ENCODE measurements at places on chromosomes 6 and 20.
A peak's percentile ranks its signal among the peaks of the same experiment; 100 is the strongest.

GRCh38 chr20:62791301-62792181 is 4.7 kb upstream of the MRGBP start:
- peak; percentile 83 for DNase-seq

- no peak for DNase-seq
These were observed 9.1 kb downstream of the PRND start for GRCh38 chr20:4730780-4731179.

- DNase-seq: no peak
These were observed 214.5 kb downstream of the BCKDHB start for GRCh38 chr6:80321011-80321410.

DNA sequence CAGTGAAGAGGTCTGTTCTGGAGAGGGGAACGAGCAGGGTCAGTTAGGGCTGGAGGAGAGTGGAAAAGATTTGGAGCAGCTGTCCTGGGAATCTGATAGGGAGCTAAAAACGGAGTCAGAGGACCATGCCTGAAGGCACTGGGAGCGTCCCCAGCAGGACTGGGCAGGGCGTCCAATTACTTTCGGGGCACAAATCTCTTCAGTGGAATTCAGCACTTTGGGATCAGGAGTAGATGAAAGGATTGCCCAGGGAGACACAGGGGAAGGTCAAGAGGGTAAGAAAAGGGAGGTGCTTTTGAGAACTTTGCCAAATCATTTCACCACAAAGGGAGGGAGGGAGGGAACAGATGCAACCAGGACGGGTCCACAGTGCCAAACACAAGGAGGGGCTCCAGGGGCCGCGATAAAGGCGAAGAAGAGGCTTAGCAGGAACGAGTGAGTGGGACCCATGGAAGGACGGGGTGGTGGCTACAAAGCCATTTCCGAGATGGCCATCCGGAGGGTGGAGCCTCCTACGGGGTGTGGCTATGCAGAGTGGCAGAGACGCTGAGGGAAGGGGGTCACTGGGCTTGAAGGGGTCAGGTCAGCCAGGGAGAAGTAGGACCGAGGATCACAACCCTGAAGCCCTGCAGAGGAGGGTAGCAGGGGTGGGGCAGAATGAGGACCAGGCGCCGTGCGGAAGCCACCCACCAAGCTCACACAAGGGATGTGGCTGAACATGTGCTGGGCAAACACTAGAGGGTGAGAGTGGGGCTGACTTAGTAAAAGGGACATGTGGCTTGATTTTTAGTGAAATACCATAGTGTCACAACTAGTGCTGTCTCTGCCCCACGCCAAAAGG is 180.0 kb upstream of the RREB1 start:
- DNase-seq: no peak

- no peak for DNase-seq
These were observed 12.9 kb upstream of the CCN6 start for GRCh38 chr6:112040956-112041355.

- DNase-seq: no peak
These were observed 56.3 kb upstream of the TULP1 start for GRCh38 chr6:35569011-35569461.

DNA sequence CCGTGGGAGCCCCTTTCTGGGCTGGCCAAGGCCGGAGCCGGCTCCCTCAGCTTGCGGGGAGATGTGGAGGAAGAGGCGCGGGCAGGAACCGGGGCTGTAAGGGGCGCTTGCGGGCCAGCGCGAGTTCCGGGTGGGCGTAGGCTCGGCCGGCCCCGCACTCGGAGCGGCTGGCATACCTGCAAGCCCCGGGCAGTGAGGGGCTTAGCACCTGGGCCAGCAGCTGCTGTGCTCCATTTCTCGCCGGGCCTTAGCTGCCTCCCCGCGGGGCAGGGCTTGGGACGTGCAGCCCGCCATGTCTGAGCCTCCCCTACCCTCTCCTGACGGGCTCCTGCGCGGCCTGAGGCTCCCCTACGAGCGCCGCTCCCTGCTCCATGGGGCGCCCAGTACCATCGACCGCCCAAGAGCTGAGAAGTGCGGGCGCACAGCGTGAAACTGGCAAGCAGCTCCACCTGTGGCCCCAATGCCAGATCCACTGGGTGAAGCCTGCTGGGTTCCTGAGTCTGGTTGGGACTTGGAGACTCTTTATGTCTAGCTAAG is 82.8 kb upstream of the E2F3 start:
- no peak for DNase-seq

GRCh38 chr20:48025051-48025515 is 239.8 kb upstream of the SULF2 start:
- DNase-seq: no peak

DNA sequence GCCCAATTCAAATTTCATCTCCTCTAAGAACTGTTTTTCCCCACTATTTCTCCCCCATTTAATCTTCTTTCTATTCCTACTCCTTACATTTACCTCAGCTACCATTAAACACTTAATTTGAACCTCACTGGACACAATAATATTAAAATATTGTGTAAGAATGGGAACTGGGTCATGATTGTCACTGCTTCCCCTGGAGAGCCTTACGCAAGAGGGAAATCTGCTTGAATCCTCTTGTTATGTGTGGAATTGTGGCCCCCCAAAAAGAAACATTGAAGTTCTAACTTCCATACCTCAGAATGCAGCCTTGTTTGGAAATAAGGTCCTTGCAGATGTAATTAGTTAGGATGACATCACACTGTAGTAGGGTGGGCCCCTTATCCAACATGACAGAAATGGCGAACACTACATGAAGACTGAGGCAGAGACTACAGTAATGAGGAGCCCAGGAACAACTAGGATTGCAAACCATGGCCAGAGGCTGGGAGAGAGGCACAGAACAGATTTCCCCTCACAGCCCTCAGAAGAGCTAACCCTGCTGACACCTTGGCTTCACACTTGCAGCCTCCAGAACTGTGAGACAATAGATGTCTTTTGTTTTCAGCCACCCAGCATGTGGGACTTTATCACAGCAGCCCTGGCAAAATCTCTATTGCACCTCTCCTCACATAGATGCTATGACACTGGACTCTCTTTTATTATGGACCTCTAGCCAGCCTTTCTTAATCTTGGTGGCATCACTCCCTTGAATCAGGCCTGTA is 29.9 kb downstream of the HIVEP2 start:
- DNase-seq: no peak

- DNase-seq: no peak
These were observed 100.3 kb downstream of the GJA1 start for GRCh38 chr6:121535777-121536176.

DNA sequence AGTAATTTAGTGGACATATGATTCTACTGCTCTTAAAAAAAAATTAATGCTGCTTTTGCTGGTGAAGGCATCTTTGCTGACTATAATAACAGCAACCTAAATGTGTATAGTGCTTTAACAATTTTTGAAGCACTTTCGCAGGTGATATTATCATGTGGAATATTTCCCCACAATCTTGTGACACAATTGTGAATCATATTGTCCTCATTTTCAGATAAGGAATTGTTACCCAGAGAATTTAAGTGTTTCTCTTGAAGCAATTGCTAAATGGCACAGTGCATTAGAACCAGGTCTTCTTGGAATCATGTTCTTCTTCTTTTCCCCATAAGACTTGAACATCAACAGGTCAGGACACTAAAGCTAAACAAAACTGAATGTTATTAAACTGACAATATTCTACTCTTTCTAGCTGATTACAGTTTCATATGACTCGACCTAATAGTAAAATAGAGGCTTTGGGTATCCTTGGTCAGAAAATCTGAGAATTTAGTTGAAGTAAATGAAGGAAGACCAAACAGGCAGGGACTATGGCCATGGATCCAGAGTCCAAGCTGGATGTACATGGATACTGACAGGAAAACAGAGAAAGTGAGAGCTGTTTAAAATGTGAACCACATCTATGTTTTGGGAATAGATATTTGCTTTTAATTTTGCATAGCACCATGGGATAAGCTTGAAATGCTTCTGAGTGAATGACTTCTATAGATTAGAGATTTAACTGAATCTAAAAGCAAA is 121.8 kb upstream of the SLC35B3 start:
- no peak for DNase-seq

GRCh38 chr20:36298795-36299339 is 7.3 kb upstream of the DLGAP4 start:
- no peak for DNase-seq

DNA sequence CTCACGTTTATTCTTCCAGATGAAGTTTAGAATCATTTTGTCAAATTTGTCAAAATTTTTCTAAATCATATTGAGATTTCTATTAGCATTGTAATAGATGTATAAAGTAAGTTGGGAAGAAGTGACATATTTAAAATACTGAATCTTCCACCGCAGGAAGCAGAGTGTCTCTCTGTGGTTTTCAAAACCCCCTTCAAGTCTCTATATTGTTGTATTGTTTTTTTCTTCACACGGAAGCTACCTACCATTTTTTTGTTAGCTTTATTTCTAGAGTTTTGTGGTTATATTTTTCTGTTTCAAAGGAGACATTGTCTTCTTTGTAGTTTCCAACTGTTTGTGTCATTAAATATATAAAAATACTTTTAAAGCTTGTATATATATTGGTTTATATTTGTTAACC is 188.6 kb downstream of the ZDHHC14 start:
- DNase-seq: no peak

DNA sequence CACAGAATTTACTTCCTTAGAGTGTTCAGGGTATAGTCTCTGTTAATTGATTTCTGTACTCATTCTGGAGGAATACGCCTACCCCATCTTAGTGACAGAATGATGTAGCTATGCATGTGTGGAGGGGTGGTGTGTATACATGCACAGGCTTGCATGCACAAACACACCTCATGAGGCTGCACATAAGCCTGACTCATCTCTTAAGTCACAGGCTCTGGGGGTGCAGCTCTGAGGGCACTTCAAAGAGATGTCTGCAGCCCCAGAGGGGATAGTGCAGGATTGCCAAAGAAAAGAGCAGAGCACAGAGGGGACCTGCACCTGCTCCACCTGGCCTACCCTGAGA is 24.6 kb downstream of the TBX18 start:
- DNase-seq: no peak

GRCh38 chr6:42454428-42454791 is 2.7 kb upstream of the TRERF1 start:
- no peak for DNase-seq

DNA sequence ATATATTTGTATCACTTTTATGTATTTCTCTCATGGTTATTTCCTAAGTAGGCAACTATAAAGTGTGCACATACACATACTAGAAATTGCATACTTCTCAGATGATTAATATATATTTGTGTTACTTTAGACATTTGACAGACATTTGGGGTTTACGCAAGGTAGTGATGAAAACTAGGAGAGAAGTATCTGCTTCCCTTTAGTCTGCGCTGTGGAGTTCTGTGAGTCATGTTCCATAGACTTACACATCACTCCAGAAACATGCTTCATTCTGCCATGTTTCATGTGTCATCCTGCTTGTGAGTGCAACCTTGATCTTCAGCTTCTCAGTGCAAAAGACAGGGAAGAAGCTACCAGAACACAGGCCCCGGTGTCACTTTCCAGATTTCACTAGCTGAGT is 200.7 kb upstream of the BMP2 start:
- no peak for DNase-seq

GRCh38 chr6:37095997-37096396 is 74.0 kb upstream of the PIM1 start:
- DNase-seq: no peak

- no peak for DNase-seq
These were observed 18.4 kb upstream of the BEND6 start for GRCh38 chr6:56936466-56936865.
